ENCODE measurements at places on chromosomes 7 and 10. TPM values are rescaled to one million over a fixed set of nuclear protein-coding genes. Genes with fewer than 3 reads are reported as not detected.

The C7orf25 gene
- 4.4 TPM for total RNA-seq

The LRRD1 gene
- total RNA-seq = 0.74 TPM

The RADIL gene
- total RNA-seq = 3.7 TPM

The ECD gene
- total RNA-seq = 19.9 TPM

The NRAP gene
- not detected for total RNA-seq

The HMX2 gene
- total RNA-seq = not detected
